ENCODE measurements at places on chromosomes 3 and 15. TPM values are rescaled to one million over a fixed set of nuclear protein-coding genes. Genes with fewer than 3 reads are reported as not detected.

- no peak for DNase-seq
These were observed 13.6 kb upstream of the GP9 start for GRCh38 chr3:129046732-129047552.

DNA sequence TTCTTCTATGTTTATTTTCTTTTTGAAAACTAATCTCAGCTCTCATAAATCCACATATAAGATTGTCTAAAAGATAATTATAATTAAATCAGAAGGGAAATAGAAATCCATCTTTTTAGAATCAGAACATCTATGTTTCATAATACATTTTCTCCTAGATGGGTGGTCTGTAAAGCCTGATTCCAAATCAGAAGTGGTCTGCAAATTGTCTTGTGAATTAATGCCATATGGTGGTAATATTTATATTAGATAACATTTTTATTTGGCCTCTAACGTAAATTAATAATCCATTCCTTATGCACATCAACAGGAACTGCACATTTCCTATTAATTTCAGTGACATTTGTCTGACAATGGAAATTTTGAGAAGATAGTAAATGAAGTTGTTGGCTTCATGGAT is 52.8 kb upstream of the TBC1D5 start:
- no peak for DNase-seq

GRCh38 chr15:34223904-34224596 is 766 bp upstream of the EMC4 start:
- DNase-seq, result no peak

DNA sequence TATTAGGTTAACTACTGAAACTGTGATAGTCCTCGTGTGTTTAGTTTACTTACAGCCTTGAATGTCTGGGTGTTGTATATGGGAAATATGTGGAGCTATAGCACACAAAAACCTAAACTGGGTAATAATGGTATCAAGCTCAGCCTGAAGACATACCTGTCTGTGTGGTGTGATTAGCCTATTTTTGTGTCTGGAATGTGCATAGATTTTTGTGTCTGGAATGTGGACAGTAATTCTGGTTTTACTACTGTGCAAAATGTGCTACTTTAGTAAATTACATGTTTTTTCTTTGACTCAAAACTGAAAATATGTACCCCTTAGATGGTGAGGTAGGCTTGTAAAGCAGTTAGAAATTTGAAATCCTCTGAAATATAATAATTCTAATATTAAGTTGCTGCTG is 43.5 kb downstream of the CHD2 start:
- DNase-seq, result no peak

DNA sequence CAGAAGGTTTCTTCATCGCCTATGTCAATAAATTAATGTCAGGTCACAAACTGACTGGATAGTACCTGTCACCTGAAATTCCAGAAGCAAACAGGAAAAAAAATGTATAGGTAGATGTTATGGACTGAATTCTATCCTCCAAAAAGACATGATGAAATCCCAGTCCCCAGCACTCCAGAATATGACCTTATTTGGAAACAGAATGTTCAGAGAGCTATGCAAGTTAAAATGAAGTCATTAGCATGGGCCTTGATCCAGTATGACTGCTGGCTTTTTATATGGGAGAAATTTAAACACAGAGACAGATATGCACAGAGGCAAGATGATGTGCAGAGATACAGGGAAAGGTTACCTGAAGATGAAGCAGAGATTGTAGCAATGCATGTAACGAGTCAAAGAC is 953.4 kb downstream of the ZPLD1 start:
- no peak for DNase-seq

DNA sequence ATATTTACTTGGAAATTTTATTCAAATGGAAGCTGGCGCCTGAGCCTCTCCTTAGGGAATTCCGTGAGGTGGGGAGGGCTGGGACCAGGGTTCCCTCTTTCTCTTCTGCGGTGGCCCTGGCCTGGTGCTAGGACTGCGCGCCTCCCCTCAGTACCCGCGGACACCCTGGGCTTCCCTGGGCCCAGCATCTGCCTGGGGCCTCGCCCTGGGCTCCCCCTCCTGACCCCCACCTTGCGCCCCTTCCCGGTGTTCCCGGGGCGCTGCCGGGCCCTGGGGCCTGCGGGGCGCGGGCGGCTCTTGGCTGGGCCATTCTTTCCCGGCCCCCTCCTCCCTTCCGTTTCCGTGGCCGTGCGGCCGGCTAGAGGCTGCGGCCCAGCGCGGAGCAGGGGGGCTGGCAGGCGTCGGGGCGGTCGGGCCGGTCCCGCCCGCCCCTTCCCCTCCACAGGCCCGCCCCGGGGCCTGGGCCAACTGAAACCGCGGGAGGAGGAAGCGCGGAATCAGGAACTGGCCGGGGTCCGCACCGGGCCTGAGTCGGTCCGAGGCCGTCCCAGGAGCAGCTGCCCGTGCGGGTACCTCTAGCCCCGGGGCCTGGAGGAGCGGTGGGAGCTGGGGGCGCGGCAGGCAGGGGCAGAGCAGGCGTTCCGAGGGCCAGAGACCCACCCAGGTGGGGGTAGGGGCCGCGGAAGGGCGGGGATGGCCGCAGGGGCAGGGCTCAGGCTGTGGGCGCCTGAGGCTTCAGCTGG is at the start of gene FES:
Gene FES, plus strand, starts transcription at position 529 of the 743 bp plus-strand sequence. CDS start 542 bp downstream, outside the sequence.
- no peak for DNase-seq

- DNase-seq, result no peak
These were observed 45.7 kb downstream of the PGBD4 start for GRCh38 chr15:34147371-34148140.

DNA sequence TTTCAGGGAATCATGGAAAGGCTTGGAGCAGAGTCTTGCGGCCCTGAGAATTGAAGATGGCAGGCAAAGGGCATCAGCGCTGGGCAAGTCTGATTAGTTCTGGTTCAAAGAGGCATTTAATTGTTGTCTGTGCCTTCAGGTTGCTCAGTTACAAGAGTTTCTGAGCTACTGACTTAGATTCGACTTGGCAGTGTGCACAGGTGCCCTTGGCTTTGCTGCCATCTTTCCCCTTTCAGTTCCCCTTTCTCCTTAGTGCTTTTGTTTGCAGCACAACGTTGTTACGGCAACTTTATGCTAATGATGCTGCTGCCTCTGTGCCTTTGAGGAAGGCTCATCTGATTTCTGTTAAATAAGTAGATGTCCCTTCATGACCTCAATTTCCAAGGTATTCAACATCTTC is 12.5 kb downstream of the P2RY14 start:
- DNase-seq, result no peak

GRCh38 chr3:193132241-193132640 is 108.8 kb upstream of the PLAAT1 start:
- no peak for DNase-seq

GRCh38 chr3:141425523-141426233 is 57.4 kb downstream of the ZBTB38 start:
- DNase-seq, result no peak

- DNase-seq, result no peak
These were observed 334.5 kb upstream of the BCHE start for GRCh38 chr3:166171695-166172094.

Gene P4HTM
- total RNA-seq, result 43.0 TPM

Gene GOLGA6D
- not detected for total RNA-seq

Gene ITIH1
- total RNA-seq, result not detected

Gene MNS1
- 1.7 TPM for total RNA-seq

Gene TSC22D2
- total RNA-seq, result 5.1 TPM

Measured in NCI-H460 (cell line).